ENCODE measurements at places on chromosomes 7 and 10.
A peak's percentile ranks its signal among the peaks of the same experiment; 100 is the strongest.

- no peak for DNase-seq
Observed at GRCh38 chr7:18893156-18893555, 224.3 kb downstream of the TWIST1 start.

GRCh38 chr10:42942279-42942950 lies 134.5 kb upstream of the RET start:
- DNase-seq = no peak

GRCh38 chr7:27144781-27145164 lies 1.3 kb upstream of the HOXA5 start:
- DNase-seq = no peak

DNA sequence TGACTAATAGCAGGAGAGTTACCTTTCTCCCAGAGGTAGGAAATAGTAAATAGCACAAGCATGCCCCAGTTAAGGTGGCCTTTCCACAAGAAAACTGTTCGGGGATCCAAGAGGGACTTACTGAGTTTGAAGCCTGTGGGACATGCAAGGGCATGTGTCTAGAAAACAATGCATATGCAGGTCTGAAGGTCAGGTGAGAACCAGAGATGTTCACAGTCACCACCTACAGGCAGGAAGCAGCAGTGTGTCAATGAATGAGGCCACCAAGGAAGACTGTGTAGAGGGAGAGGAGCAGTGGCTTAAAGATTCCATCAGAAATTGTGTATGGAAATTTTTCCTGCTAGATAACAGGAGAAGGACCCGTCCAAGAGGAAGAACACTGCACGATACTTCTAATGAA lies 66.0 kb downstream of the CALD1 start:
- no peak for DNase-seq

GRCh38 chr10:52563360-52563759 lies 209.2 kb downstream of the MBL2 start:
- DNase-seq = no peak

- no peak for DNase-seq
Observed at GRCh38 chr10:95628786-95629185, 27.7 kb downstream of the ALDH18A1 start.

DNA sequence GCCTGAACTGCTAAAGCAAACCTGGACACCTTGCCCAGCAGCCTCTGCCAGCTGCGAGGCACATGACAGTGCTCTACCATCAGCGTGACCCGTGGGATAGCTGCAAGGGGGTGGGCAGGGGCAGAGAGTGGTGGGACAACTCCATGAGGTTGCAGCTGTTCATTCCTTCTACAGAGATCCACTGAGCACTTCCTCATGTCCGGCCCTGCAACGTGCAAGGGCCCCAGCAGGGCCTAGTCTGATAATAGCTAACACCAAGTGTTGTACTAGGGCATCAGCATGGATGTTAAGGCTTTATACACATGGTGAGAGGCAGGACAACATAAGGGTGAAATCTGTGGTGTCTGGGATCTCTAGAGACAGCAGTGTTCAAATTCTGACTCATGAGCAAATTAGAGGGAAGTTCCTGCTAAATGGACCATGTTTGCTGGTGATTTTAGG lies 14.3 kb downstream of the NOD1 start:
- no peak for DNase-seq

DNA sequence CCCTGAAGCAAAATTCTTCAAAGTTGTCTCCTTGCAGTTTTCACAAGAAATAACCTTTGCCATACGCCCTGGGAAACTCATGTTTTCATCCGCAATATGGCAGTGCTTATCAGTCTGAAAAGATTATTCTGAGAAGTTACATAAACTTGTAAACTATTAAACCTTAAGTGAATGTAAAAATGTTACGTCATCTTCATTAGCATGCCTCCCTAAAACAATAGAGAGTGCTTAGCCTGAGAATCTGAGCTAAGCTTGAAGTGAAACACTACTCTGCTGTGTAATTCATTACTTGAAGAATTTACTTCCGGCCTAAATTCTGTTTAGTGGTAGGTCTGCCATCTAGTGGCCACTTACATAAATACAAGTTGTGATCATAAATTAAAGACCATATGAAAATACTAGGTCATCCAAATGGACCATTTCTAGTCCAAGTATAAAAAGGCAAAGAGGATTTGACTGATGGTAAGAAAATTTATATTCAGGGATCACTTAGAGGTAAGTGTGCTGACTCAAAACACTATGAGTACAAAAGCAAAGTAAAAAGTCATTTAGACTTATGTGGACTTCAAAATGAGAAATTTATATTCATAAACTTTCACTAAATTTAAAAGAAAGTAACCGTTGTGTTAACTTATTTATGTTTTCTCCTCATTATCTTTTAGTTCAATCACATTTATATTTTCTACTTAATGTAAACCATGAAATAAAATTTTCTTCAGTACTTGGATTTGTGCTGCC lies 745.1 kb upstream of the LRRTM3 start:
- DNase-seq = peak; percentile 42

DNA sequence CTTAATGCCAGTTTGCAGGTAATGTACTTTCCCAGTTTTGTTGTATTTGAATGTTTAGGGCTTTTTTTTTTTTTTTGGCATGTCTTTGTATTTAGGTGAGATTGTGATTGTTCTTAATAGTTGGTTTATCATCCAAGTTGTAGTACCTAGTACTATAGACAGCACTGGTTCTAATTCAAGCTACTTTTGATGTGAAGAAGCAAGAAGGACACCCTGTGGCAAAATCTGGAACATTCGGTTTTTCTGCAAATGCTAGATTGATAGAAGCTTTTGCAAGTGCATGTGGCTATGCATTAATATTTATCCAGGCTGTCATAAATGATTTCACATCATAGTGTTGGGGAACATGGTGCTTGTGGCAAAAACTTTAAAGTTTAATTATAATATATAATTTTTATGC lies 248.9 kb downstream of the FOXP2 start:
- peak; percentile 32 for DNase-seq

DNA sequence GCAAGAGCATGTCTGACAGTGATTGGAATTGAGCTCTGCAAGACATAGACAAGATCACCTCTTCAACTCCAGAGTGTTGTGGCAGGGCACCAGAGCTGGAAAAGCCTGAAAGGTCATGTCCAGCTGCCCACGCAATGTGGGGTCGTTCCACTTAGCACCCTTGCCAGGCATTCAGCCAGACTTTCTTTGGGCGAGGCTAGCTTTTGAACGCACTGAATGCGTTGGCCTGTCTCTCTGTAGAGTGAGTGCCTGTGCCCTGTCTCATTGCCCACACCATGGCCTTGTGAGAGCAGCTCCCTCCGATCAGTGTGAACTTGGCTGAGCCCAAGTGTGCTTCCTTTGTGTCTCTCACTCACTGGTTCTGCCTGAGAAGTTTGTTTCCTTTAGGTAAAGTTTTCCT lies 23.3 kb downstream of the UBTD1 start:
- no peak for DNase-seq

GRCh38 chr7:155530601-155531000 lies 15.8 kb downstream of the CNPY1 start:
- no peak for DNase-seq

DNA sequence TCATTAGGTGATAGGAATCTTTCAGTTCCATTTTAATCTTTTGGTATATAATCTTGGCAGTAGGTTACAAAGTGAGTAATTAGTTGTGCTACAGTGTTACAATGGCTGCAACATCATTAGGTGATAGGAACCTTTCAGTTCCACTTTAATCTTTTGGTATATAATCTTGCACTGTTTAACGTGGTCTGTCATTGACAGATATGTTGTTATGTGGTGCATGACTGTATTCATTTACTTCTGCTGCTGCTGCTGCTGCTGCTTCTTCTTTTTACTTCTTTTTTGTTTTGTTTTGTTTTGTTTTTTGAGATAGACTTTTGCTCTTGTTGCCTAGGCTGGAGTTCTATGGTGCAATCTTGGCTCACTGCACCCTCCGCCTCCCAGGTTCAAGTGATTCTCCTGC lies 28.6 kb downstream of the ST7 start:
- no peak for DNase-seq

- DNase-seq = no peak
Observed at GRCh38 chr7:15954671-15955354, 268.3 kb upstream of the MEOX2 start.

DNA sequence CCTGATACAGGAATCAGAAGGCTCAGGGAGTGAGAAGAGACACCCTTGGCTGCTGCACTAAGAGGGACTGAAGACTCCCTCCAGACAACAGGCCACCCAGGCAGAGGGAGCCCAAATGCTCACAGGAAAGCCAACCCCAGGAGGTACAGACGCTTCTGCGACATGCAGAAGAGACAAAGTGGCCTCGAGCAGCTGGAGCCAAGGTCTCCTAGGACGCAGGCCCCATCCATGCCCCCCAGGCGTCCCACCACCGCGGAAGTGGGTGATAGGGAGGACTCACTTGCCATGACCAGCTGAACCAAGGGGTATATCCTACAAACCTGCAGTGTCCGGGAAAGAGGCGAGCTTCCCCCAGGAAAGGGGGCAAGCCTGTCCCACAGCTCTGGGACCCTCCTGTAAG lies 56.9 kb downstream of the CTBP2 start:
- DNase-seq = no peak

DNA sequence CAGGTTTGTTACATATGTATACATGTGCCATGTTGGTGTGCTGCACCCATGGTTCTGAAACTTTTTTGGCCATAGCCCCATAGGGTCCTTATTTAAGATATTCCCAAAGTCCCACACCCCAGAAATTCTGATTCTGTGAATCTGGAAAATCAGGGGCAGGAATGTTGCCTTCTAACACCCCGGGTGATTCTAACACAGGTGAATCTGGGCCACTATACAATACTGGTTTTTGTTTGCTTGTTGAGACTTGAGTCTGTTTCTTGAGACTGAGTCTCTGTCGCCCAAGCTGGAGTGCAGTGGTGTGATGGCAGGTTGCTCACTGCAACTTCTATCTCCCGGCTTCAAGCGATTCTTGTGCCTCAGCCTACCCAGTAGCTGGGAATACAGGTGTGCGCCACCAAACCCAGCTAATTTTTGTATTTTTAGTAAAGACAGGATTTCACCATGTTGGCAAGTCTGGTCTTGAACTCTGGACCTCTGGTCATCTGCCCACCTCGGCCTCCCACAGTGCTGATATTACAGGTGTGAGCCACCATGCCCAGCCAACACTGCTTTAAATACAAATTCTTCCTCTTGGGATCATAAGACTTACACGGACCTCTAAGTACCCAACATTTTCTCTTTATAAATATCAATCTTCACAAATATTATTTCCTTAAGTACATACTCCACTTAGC lies 16.9 kb upstream of the PHYH start:
- no peak for DNase-seq

- DNase-seq = no peak
Observed at GRCh38 chr7:15515252-15515651, 46.6 kb downstream of the AGMO start.

DNA sequence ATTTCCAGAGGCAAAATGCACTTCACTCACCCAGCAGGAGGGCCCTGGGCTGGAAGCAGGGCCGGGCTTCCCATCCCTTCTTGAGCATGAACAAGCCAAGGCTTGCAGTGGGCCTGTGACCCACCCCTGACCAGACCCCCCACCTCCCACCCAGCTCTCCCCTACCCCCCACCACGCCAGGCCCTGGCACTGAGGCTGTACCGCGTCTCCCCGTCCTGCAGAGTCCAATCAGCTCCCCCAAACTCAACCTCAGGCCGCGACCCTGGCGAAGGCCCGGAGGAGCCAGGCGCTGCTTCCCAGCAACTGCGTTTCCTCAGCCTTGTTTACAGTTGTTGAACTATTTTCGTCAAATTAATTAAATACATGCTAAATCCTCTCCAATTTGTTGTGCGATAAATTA lies 16.9 kb upstream of the MYL10 start:
- DNase-seq = no peak

GRCh38 chr10:102959360-102959759 lies 41.3 kb downstream of the CNNM2 start:
- DNase-seq = no peak

DNA sequence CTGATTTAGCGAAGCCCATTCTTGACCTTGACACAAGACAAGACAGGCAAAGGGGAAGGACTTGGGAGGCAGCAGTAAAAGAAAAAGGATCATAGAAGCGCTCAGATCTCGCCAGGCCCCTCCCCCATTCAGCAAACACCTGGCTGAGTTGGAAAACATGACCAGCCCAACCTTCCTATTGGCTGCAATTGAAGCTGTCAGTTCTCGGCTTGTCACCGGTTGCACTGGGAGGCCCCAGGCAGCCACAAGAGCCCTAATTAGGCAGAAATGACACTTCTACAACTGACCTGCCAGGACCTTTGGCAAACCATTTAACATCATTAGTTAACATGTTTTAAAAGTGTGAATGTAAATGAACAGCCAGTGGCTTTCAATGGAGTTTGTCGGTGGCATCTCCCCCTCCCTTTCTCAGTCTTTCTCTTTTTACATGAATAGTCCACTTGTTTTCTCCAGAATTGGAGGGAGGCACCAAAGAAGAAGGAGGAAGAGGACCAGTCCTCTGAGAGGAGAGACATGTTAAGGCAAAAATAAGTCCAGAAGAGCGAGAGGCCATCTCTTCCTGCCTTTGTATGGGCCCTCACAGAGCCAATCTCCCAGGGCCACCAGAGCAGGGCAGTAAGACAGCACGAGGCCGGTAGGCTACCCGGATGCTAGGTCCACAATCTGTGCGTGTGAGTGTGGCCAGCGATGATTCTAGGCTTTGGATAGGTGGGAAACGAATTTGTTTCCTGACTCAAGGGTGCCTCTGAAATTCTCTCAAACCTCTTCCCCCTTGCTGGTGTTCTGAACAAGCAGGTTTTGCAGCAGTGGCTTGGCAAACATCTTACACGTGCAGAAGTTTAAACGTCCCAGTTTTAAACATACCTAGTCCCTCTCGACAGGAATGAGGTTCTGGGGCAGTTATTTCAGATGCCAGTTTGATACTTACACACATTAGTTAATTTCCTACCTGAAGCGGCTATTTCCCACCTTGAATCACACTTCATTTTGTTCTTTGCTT lies 15.0 kb upstream of the ENO4 start:
- DNase-seq = no peak

DNA sequence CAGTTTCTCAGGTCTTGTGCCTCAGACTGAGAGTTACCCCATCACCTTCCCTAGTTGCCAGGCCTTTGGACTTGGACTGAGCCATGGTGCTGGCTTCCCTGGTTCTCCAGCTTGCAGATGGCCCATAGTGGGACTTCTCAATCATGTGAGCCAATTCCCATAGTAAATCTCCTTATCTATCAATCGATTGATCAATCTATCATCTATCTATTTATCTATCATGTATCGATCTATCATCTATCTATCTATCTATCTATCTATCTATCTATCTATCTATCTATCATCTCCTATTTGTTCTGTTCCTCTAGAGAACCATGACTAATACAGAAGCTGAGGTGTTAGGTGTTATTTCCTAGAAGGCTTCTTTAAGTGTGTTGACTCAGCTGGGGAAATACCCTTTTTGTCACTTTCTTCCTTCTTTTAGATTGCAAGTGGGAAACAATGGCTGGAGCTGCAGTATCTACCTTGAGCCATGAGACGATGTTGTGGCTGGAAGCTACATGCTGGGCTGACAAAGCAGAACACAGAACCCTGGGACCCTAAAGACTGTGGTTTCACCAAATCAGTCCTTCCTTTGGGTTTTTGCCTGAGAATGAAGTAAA lies 234.7 kb upstream of the GLI3 start:
- DNase-seq = no peak

- peak; percentile 72 for DNase-seq
Observed at GRCh38 chr7:107995184-107996071, 7.5 kb downstream of the LAMB1 start.

Data from NT2/D1 (cell line).